AG09319 (cell line): ENCODE measurements at places on chromosomes 2 and 18.

DNA sequence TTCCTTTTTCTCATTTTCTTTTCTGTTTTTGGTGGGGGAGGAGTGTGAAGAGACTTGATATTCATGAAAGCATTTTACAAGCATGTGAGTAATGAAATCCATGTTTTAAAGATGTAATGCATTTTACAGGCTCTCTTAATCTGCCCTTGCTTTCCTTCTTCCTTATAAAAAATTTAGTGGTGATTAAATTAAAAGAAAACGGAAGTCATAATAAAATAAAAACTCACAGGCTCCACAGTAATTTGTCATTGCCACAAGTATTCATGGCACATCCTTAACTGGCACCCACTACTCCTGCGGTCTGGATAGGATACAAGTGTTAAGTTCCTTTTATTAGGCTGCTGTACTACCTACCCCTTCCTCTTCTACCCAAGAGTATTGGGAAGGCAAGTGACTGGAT is 241.2 kb downstream of the SLC4A3 start:
- no peak for DNase-seq

- no peak for DNase-seq
Measured at GRCh38 chr2:101622210-101623030, 75.1 kb upstream of the MAP4K4 start.

GRCh38 chr2:234001380-234002160 is 48.9 kb upstream of the SPP2 start:
- DNase-seq, result no peak

GRCh38 chr2:8306530-8307351 is 375.1 kb upstream of the ID2 start:
- DNase-seq, result no peak

DNA sequence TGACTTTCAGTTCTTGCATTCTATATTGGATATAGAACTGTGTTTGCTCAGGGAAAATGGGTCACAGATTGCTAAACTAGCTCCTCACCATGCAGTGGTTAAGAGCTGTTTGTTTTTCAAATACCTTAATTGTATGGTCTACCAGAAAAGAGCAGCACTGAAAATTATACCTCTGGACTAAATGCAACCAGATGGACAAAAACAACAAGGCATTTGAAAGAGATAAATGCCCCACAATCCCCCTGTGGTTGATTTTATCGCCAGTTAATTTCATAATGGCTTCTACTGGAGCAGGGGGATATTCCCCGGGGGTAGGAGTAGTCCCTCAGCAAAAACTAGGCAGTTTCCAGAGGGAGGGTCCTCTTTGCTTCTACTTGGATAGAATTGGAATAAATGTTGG is 267.9 kb upstream of the TNP1 start:
- DNase-seq, result peak; percentile 37

- no peak for DNase-seq
Measured at GRCh38 chr2:7930800-7931635, 750.8 kb upstream of the ID2 start.

- no peak for DNase-seq
Measured at GRCh38 chr2:101725515-101726192, 28.1 kb downstream of the MAP4K4 start.
